Left cardiac atrium (tissue), 4 donors: ENCODE measurements at places on chromosomes 13 and 19.

DNA sequence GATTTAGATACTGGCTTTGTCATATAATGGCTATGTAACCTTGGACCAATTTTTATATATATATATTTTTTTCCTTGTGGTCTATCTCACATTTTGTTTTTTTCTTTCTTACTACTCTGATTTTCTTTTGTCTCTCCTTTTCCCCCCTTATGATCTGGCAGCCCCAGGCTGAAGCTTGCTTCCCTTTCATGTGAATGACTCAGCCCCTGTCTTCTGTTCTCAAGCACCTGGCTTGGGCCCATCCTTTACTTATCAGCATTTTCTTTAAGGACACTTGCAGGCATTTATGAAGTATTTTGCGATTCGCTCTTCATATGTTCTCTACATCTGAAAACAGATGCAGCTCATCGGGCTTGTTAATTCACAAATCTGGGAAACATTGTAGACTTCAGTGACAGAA lies 163.6 kb downstream of the SPRY2 start:
- no peak for DNase-seq

- DNase-seq = no peak
Measured at GRCh38 chr19:3692141-3693024, 7.9 kb downstream of the PIP5K1C start.

- no peak for DNase-seq
Measured at GRCh38 chr13:113098162-113098732, 7.3 kb upstream of the F7 start.

DNA sequence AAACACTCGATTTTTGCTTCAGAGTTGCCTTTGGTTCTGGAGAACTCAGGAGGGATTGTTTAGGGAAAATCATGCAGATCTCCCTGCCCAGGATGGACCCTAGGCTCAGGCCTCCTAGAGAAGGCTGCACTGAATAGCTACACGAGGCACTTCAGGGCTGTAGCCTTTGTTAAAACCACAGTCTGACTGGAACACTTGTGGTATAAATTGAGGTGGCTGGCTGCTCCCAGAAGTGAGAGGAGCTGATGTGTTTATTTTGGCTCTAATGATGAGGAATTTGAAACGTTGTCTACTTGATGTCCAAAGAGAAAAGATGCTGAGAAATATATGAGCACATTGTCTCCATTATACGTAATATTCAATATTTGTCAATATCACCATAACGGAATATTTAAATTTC lies 762.1 kb upstream of the ARGLU1 start:
- no peak for DNase-seq

- DNase-seq = no peak
Measured at GRCh38 chr13:74907788-74908187, 574.2 kb downstream of the TBC1D4 start.

GRCh38 chr19:47187797-47188196 lies 43.2 kb downstream of the BBC3 start:
- DNase-seq = no peak

DNA sequence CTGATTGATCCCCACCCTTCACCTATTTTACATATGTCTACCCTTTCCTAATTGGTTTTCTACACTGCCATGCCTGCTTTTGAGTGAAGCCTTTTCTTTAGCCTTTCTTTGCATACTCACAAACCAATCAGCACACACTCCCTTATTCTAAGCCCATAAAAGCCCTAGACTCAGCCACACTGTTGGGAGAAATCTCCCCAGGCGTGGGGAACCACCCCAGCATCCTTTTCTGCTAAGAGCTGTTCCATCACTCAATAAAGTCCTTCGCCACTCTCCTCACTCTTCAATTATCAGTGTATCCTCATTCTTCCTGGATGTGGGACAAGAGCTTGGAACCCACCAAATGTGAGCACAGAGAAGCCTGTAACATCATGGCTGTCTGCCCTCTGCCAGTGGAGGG lies 343.6 kb downstream of the SLITRK1 start:
- DNase-seq = no peak

- no peak for DNase-seq
Measured at GRCh38 chr19:28736528-28736927, 476.4 kb downstream of the UQCRFS1 start.

GRCh38 chr19:12052091-12052496 lies 667 bp downstream of the ZNF878 start:
- DNase-seq = no peak

GRCh38 chr13:112643759-112644459 lies 45.9 kb upstream of the ATP11A start:
- DNase-seq = no peak
